Naive thymus-derived CD4-positive, alpha-beta T cell (primary cell): ENCODE measurements at places on chromosomes 4 and X. TPM values are rescaled to one million over a fixed set of nuclear protein-coding genes. Genes with fewer than 3 reads are reported as not detected.

GRCh38 chr4:16843831-16844508, 54.5 kb downstream of the LDB2 start:
- no peaks in the 10 kb centered on the region for H3K27me3 ChIP-seq
- H3K36me3 ChIP-seq: no peaks in the 10 kb centered on the region
- no peaks in the 10 kb centered on the region for H3K4me1 ChIP-seq
- no peak overlapping the region for H3K4me3 ChIP-seq

DNA sequence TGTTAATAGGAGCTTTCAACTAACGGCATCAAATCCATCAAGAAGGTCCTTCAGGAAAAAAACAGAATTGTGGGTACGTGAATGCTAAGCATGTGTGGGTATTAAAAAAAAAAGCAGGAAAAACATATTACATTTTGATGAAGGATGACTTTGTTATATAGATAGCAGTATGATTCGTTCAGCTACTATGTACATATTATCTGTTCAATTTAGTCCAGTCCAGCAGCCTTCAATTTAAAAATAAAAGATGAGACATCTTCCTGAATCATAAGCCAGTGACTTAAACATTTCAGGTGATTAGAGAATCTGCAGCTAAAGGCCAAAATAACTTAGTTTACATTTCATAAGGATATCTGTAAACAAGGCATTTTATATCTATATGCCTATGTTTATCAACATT, 63.4 kb downstream of the LCORL start:
- no peaks in the 10 kb centered on the region for H3K4me1 ChIP-seq
- DNase-seq: no peak
- no peak overlapping the region for H3K4me3 ChIP-seq

GRCh38 chrX:48022738-48023137, 15.9 kb downstream of the SPACA5 start:
- no peaks in the 10 kb centered on the region for H3K27me3 ChIP-seq
- no peaks in the 10 kb centered on the region for H3K36me3 ChIP-seq
- no peak overlapping the region for H3K27ac ChIP-seq
- H3K4me3 ChIP-seq: no peak overlapping the region
- DNase-seq: no peak

Gene XPNPEP2
- not detected for total RNA-seq

- H3K4me1 ChIP-seq: no peaks in the 10 kb centered on the region
- H3K4me3 ChIP-seq: no peak overlapping the region
- peaks cover 20% of the 10 kb centered on the region for H3K36me3 ChIP-seq
- H3K27ac ChIP-seq: no peak overlapping the region
- H3K27me3 ChIP-seq: no peaks in the 10 kb centered on the region
These were observed 62.3 kb downstream of the ACOX3 start for GRCh38 chr4:8378101-8378724.
